Fibroblast of lung (primary cell): ENCODE measurements at places on chromosomes 16 and 17. TPM values are rescaled to one million over a fixed set of nuclear protein-coding genes. Genes with fewer than 3 reads are reported as not detected.

KRTAP2-1 gene
- total RNA-seq = not detected in 2 replicates

SCRN2 gene
- total RNA-seq = 22.3 and 40.8 TPM in 2 replicates

KCNJ18 gene
- total RNA-seq = not detected in 2 replicates

DLX3 gene
- not detected in 2 replicates for total RNA-seq

PDIA2 gene
- total RNA-seq = 0.33 TPM in 1 of 2 replicates, not detected in the other

COL1A1 gene
- 577 and 584 TPM in 2 replicates for total RNA-seq
